ENCODE measurements at places on chromosomes 11 and 22.

DNA sequence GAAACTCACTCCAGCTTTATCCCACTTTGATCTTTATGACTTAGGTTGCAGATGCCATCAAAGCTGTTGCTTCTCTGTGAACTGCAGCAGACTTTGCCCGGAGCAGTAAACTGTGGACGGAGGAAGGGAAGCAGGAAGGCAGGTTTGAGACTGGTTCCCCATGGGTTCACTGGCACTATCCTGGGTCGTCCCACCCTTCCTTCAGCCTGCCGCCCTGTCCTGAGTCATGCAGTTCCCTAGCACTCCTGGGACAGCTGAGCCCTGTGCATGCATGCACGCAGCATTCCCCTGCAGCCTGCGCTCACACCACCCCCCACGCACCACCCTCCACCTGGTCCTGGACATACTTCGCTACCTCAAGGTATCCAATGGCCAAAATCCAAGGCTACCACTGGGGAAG, 23.5 kb upstream of the P2RY2 start:
- DNase-seq: peak; percentile 86

DNA sequence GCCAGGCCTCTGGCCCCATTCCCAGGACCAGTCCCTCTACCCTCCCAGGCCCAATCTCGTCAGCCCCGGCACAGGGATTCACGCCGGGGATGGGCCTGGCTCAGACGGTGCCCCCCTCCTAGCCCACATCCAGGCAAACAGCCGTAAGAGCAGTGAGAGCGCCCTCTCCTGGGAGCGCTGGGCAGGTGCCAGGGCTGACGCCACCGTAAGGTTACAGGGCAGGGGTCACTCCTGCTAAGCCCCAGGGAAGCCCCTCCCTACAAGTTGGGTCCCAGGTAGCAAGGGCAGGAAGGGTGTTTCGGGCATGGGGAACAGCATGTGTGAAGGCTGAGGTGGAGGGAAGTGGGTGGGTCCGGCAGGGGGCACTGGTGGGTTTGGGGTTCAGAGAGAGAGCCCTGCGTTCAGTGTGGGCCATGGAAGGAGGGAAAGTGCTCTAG, 19.2 kb upstream of the PPARA start:
- DNase-seq: no peak

- DNase-seq: peak; percentile 21
Measured at GRCh38 chr22:48886604-48887393, 940.9 kb downstream of the BRD1 start.

DNA sequence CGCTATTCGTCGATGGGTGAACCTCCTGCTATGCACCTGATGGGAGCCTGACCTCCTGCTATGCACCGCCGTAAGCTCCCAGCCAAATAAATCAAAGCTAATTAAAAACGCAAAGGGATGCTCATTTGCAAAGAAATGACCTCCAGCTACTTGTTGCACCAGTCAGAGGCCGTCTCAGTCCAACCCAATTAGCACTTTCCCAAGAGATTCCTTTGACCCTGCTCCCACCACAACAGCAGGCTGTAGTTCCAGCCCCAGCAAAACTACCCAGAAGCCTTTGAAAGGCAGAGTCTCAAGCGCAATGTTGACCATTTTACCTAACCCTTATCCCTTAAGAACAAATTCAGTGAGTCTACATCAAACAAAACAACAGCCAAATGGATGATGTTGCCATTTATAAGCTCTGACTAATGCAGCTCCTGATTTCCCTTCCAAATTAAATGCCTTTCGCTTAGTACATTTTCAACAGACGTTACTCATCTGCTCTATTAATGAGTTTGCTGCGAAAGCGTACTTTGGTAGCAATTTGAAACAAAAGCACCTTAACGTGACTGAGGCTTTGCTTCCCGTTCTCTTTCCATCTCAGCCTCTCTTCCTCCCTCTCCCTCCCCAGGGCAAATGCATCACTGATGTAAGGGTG, 17.2 kb upstream of the BSX start:
- no peak for DNase-seq

DNA sequence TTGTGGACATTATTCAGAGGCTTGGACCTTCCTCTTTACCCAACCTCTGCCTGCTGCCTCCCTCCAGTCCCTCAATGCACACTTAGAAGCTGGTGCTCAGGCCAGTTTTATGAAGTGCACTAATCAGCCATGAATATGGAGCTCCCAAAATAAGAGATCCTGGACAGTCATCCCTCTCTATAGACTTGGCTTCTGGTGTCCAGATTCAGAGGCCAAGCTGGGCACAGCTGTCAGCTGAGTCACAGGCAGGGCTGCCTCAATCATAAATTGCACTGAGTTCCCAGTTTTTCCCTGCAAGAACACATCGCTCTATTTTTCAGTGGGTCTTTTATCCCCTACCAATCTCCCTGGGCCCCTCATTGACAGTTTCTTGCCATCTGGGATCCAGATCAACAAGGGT, 161.7 kb upstream of the CADM1 start:
- DNase-seq: no peak

GRCh38 chr22:45627489-45628233, 44.0 kb upstream of the ATXN10 start:
- DNase-seq: no peak

- no peak for DNase-seq
Measured at GRCh38 chr22:23532731-23533130, 47.4 kb downstream of the IGLL1 start.

DNA sequence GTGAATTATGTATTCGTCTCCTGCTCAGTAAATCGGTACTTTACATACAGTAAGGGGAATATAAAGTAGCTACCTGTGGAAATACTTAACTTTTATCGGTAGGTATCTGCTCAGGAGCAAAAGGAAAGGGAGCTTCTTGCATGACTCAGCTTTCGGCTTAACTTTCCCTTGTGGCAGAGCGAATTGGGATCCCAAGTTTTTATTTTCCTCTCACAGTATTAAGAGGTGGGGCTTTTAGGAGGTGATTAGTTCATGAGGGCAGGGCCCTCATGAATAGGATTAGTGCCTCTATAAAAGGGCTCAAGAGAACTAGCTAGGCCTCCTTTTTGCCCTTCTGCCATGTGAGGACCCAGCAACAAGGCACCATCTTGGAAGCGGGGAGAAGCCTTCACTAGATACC, 18.7 kb downstream of the RCN1 start:
- DNase-seq: no peak

DNA sequence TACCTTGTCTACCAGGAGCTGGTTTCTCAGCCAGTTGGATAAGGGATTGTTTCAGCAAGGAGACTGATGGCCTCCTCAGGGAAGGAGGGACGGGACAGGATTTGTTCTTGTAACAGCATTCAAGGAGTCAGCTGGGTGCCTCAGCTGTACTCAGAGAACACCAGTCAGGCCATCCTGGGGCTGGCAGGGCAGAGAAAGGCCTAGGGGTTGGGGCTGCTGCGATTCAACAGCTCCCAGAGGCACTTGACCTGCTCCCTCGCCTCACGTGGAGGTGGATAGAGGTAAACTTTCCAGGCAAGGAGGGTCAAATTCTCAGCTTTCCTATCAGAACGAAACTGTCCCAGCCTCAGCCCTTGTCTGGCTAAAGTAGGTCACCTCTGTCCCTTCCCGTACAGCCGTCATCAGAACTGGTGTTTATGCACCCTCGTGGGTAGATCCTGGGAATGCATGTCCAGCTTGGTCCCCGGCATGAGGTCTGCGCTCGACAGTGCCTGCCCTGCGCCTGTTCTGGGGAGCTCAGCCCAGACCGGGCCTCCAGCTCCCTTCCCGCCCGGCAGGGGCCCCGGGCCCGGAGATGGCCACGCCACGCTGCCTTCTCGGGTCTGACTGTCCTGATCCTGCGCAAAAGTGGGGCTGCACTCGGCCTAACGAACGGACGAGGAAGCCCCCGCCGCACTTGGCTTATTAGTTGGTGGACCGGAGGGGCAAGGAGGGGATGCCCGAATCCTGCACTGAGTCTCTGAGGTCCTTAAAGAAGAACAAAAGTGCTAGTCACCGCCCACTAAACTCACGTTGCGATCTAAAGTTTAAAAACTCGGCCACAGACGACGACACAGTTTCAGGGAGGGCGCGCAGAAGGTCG, 762 bp upstream of the CCDC134 start:
- DNase-seq: no peak

DNA sequence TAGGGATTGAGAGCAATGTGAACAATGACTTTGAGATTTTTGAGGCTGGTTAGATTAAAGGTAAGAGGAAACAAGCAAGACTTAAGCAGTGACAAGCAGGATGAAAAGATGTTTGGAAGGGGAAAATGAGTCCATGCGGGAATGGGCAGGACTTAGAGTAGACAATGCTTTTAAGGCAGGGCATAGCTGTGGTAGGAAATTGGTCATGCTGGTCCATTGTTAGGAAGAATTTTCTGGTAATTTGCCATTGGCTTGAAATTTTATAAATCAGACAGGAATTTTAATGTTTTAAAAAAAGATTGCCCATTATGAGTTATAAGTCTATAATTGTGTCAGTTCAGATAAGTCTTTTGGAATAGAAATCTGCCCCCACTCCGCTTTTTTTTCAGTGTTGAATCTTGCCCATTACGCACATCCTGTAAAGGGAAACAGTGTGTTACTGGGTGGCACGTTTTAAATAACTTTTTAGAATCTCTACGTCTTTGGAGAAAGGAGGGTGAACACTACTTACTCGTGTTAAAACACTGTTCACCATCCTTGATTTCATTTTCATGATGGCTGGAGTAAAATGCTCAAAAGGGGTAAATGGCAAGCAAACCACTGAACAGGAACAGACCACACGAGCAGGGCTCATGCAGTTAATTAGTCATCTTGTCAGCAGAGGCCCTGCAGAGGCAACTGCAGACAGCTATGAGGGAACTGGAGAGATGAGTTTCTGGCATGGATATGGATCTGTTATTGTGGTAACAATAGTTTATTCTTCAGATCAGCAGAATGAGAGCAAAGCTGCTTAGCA, 25.0 kb downstream of the SWAP70 start:
- no peak for DNase-seq

GRCh38 chr11:76615950-76616349, 54.6 kb downstream of the LRRC32 start:
- no peak for DNase-seq

DNA sequence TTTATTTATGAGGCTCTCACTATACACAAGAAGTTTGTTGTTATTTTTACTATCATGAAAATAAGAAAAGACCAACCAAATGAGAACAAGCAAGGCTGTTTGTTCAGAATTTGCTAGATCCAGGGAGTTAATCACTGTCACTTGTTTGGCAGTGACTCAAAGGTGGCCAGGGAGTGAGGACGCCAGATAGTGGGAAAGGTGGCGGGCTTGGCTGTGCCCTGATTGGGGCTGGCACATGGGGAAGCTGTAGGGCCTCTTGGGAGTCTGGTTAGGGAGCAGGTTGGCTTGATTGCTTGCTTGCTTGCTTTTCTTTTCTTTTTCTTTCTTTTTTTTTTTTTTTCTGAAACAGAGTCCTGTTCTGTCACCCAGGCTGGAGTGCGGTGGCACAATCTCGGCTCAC, 53.1 kb upstream of the SLC22A12 start:
- DNase-seq: no peak

DNA sequence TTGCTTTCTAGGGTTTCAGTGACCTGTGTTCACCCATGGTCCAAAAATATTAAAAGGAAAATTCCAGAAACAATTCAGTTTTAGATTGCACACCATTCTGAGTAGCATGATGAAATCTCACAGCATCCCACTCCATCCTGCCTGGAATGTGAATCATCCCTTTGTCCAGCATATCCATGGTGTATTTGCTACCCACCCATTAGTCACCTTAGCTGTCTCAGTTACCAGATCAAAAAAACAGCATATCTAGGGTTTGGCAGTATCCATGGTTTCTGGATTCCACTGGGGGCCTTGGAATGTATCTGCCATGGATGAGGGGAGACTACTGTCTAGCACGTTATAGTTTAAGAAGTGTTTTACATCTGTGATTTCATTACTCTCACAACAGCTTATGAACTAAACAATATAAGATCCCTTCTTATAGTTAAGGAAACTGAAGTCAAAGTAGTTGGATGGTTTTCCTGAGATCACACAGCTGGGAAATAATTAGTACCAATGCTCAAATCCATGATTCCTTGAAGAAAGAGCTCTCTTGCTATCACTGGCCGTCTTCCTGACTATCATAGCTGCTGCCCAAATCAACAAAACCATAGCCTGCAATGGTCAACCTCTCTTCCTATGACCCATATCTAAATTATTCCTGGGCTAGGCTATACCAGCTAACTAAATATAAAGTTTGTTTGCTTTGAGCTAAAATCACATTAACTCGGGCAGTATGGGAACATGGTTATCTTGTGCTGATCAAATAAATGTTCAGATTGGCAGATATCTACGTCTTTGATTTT, 122.6 kb downstream of the MICAL2 start:
- DNase-seq: no peak

Measured in RWPE2 (cell line).